ENCODE measurements at places on chromosomes 2 and 18. TPM values are rescaled to one million over a fixed set of nuclear protein-coding genes. Genes with fewer than 3 reads are reported as not detected.

DNA sequence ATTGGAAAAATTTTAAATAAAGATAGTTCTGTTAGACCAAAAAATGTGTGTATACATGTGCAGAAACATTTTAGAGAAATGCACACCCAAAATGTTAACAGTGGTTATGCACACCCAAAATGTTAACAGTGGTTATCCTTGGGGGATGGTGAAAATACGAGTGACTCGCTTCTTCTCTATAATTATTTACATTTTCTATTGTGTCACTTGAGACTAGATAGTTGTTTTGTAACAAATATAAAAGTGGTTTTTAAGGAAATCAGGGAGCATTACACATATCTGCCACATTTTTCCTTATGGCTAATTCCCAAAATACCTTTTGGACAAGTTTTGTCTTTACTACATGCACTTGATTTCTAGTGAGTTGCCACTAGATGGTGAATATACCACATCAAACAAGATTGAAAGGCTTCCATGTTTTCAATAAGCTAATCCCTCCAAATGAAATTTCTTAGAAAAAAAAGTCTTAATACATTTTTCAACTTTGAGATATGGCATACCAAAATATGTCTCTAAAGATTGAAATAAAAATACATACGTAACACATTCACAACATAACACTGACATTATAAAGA, 9.0 kb upstream of the HIBCH start:
- DNase-seq = peak; percentile 33

GRCh38 chr2:233690444-233690843, 2.2 kb upstream of the UGT1A6 start:
- peak; percentile 90 for DNase-seq

DNA sequence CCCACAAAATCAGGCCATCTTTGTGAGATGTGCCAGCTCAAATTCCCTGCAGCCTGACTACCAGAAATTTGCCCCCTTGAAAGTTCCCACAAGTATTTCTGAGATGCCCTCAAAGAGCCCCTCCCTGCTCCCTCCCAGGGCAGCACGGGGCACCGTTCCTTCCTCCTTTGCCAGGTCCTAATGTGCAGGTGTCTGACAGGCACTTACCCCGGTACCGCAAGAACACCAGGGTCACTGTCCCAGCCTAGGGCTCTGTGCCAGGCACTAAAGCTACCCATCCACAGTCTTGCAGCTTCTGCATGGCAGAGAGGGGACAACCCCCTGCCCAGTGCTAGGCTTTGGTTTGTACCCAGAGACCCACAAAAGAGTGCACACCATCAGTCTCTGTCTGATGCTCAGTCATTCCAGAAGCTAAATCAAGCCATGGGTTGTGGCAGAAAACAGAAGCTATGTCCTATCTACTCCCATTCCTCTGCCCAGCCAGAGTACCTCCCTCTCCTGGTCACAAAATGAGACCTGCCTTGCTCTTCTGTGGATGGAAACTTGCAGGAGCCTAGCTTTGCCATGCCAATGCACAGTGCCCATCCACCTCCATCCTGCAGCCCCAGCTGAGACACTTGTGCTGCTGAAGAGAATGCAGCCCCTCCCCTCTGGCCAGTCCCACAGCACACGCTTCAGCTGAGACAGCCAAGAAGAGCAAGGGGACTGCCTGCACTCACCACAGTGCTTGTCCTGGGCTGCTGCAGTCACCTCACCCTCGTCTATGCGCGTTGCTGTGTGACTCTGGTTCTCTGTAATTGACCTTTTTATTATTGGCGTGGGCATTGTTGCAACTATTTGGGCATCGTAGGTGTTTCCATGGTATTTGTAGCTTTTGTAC, 48.7 kb downstream of the INPP5D start:
- DNase-seq = no peak

DNA sequence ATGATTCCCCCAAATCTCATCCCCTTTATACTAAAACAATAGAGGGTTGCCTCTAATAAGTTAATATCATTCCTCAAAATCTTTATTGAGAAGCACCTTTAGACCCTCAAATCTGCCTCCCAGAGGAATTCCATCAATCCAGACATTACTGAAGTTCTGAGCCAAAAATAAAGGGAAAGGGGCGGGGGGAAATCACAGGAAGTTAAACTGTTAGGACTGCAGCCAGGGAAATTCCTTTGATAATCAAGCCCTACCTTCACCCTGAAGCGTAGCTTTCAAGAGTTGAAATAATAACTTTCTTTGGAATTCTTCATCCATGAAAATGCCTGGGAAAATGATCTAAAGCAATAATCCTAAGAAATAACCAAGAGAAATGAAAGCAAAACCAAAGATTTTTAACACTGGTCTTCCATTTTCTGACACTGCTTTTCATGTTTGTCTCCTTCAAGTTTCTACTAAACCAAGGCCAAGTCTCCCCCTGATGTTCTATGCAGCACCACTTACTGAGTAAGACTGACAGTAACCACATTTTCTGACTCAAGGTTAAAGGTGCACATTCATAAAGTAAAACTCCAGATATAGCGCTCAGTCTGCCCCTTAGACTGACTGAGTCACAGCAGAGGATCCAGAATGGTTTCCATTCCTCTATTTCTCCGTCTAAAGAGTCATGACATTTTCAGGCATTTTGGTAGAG, 78.2 kb downstream of the TCF4 start:
- peak; percentile 83 for DNase-seq

GRCh38 chr2:18276583-18277075, 283.8 kb downstream of the RDH14 start:
- DNase-seq = no peak

- DNase-seq = peak; percentile 20
Measured at GRCh38 chr2:134234535-134234934, 19.3 kb upstream of the MGAT5 start.

DNA sequence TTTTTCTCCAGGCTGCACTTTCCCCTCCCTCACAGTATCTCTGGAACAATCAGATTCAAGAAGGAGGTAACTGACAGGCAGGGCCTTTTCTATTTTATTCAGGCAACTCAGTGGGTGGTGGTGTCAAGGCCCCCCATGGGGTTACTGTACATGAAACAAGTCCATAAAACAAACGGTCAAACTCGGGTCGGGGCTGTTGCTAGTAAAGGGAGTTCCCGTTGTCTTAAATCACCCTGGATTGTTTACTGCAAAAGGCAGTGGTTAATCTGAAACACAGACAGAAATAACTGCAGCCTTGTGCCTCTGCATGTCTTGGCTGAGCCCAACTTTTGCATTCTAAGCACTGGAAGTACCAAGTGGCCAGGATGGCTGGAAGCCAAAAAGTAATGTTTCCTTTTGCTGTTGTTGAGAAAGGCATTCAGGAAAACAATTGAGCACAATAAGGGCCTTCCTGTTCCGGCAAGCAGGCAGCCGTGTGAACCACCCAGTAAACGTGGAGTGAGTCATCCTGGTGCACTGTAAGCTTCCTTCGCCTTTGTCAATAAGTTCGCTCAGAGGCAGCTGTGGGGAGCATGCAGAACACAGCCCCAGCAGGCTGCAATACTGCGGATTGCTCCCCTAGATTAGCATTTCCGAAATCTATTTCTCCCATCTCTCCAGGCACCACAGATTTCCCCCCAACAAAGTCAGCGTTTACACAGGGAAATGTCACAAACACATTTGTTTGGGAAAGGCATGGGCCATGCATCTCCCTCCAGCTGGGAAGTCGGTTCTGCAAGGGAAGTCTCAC, 149.6 kb downstream of the IRS1 start:
- peak; percentile 100 for DNase-seq

DNA sequence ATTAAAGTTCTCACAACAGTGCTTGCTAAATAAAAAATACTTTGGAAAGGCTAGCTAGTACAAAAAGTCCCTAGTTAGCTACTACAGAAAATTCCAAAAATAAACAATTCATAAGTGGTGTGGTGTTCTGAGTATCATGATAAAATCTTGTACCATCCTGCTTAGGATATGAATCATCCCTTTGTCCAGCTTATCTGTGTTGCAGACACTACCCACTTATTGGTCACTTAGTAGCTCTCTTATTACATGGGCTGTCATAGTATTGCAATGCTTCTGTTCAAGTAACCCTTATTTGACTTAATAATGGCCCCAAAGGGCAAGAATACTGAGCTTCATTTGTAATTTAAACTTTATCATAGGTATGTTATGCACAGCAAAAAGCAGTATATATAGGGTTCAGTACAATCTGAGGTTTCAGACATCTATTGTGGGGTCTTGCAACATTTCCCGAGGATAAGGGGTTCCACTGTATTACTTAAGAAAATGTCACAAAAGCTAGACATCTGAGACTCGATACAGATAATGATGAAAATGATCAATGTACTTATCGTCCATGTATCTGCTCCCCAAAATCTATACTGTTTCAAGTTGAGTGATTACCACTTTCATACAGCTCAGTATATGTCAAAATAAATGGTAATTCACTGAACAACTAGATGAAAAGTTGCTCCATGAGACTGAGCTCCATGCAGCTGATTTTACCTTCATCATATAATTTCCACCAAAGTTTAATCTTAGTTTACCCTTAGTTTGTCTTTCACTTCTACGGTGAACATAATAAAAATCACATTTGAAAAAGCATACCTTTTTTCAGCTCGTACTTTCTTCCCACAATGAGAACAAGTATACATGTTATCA, 93.8 kb downstream of the C2orf74 start:
- peak; percentile 94 for DNase-seq

GRCh38 chr2:34093790-34094189, 494.7 kb upstream of the FAM98A start:
- DNase-seq = no peak

GRCh38 chr18:75248426-75249174, 38.0 kb downstream of the TSHZ1 start:
- no peak for DNase-seq

GRCh38 chr2:192194265-192194865, 368 bp downstream of the TMEFF2 start:
- DNase-seq = no peak

DNA sequence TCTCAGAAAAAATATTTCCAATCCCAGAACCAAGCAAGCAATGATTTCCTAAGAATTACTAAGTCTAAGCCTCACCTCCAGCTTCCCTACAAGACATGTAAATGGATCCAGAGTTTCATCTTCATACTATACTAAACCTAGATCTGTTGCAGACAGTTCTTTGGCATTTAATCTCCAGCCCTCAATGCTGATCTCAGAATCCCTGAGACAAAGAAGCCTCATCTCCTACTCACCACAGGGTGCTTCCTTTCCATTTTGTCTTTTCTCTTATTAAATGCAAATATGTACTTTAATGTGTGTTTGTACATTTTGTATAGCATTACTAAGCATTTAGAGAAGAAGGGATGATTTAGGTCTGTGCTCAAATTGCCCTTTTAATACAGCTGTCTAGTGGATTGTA, 954.9 kb downstream of the TDRD15 start:
- no peak for DNase-seq

- DNase-seq = no peak
Measured at GRCh38 chr2:40169856-40170255, 282.0 kb downstream of the SLC8A1 start.

DNA sequence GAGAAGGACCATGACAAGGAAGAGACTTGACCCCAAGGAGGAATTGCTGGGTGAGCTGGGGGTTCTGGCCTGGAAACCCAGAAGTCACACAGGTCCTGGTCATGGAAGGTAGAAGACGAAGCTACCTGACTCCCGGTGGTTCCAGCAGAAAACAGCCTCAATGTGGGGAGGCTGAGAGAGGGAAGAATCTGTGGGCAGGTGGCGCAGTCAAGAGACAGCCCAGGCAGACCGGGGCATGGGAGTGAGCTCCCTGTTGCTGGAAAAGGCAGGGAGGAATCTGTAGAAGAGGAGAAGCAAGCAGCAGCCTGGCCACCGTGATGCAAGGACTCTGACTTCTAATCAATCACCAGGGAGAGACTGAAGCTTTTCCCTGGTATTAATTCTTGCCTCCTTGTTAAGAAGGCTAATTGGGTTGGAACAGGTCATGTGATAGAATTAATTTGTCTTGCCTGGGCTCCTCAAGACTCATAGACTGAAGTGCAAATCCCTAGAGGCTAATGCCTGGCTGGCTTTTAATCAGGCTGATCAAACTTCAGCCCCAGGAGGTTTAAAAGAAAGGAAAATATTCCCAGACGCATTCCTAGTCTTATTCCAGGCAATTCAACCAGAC, 30.1 kb downstream of the CNGA3 start:
- DNase-seq = no peak

DNA sequence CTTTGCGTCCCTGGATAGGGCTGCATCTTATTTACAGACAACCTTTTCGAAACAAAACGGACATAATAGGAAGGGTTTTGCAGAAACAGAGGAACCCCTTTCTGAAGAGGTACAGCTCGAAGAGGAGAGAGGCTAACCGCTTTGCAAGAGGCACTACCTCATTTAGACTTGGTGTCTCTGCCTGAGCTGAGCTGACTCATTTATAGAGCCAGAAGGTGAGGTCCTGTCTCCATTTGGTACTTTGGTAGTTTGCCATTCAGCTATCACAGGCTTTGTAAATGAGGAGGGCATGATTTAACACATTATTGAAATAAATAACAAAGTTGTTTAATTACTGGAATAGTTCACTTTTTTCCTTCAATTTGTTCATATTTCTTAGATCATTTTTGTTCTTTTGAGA, 2.2 kb upstream of the NXPH2 start:
- no peak for DNase-seq

The CAVIN2 gene
- total RNA-seq = 2.8 TPM

The COL6A3 gene
- 0.64 TPM for total RNA-seq

The ZSWIM2 gene
- not detected for total RNA-seq

The C2orf80 gene
- not detected for total RNA-seq

The TFPI gene
- total RNA-seq = 0.64 TPM

The MEX3C gene
- 40.0 TPM for total RNA-seq

Data from bronchial epithelial cell (primary cell).